AG04449 (cell line): ENCODE measurements at places on chromosomes 11 and 22.

DNA sequence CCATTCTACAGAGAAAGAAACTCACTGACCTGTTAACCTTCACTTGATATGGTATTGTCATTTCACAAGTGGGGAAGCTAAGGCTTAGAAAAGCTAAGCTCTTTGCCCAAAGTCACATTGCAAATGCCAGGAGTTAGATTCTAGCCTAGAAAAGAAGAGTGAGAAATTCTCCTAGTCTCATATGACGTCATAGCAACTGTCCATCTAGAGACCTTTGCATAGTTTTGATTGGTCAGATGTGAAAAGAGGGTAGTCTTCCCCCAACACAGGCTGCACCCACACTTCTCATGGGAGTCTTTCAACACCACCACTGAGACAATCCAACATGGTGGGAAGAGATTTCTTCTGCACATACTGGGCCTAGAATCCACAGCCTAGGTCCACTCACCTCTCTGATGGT lies 197.9 kb downstream of the NTM start:
- DNase-seq, result no peak

- DNase-seq, result no peak
These were observed 151.0 kb downstream of the MN1 start for GRCh38 chr22:27650572-27650971.

- no peak for DNase-seq
These were observed 53.1 kb downstream of the THAP12 start for GRCh38 chr11:76327756-76328388.

DNA sequence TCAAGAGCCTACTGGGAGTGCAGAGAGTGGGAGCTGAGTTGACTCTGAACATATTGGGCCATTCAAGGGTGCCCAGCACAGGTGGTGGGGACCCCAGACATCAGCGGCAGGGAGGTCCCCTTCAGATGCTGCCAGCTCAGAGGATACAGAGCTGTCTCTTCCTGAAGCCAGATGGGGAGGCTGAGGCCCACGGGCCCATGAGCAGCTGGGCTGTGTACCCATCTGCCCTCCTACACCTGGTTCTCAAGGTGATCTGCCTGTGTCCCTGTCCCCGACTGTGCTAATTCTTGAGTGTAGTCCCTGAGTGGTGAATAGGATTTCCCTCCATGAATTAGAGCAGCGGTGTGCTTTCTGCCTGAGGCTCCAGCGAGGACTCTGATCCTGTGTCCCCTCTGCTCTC lies 76.3 kb downstream of the MICAL2 start:
- DNase-seq, result no peak

GRCh38 chr11:64342869-64343745 lies 3.1 kb downstream of the CCDC88B start:
- DNase-seq, result no peak

- DNase-seq, result no peak
These were observed 617 bp upstream of the ALKBH3 start for GRCh38 chr11:43879789-43880639.

DNA sequence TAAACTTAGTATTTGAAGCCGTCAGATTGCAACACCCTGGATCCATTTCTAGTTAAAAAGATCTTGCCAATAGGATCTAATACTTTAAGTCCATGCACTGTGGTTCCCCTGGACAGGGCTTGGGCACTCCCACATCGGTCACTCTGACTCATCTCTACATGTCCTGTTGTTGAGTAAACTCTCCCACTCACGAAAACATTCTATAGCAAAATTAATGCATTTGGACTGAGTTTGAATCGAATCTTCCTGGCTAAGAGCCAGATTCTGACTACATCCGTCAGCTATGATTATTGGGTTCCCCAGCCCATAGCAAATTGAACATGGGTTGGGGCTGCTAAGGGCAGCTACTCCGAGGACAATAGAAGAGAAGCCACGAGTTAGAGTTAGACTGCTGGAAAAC lies 182.1 kb upstream of the SORL1-AS1 start:
- peak; percentile 80 for DNase-seq

DNA sequence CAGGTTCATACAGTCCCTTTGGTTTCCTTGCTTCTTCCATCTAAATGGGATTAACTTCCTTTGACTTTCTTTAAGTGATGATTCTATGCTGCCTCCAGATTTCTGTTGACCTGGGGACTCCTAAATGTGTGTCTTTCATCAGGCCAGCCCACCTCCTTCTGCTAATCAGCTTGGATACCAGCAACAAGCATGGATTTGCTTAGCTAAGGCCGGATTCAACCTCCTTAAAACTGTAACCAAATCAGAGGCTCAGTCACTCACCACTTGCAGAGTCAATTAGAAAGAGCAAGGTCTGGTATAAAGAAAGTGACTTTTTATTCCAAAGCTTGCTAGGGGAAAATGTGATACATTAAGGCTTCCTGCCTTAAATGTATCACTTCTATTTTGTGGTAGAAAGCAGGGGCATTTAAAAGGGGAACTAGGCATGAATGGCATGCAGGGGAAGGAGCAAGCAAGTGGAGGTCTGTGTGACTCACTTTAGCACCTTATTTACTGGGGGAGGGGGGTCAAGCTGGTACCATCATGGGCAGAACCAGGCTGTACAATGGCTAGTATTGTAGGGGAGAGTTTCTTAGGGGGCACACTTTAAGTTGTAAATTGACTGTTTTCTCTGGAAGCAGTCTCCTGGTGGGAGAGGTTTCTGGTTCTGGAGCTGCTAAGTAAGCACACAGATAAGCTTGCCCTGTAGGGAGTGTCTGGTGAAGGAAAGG lies 239.0 kb upstream of the PDGFD start:
- DNase-seq, result no peak

DNA sequence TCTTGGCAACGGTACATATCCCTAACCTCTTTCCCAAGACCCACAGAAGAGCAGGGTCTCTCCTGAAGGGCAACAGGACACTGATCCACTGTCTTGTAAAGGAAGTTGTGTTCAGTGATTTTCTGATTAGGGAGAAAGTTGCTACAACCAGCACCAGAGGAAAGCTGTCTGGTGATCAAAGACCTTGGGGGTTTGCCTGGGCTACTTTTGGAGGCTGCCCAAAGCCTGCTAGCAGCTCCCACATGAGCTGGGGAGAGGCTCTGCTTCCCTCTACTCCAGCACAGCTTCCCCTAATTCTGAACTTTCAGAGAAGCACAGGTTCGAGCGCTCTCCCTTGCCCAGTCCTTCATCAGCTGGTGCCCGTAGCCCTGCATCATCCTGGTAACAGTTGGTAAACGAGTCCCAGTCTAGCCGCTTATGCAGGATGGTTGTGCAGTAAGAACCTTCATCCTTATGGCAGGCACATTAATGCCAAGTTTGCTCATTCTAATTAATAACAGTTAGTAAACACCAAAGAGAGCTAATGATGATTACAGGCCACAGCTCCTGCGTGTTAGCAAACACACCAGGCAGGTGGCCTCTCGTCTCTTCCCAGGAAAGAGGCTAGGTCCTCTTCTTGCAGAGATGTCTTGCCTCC lies 173.1 kb downstream of the NTM start:
- no peak for DNase-seq

GRCh38 chr22:50452649-50453048 lies 22.2 kb downstream of the SBF1 start:
- no peak for DNase-seq

DNA sequence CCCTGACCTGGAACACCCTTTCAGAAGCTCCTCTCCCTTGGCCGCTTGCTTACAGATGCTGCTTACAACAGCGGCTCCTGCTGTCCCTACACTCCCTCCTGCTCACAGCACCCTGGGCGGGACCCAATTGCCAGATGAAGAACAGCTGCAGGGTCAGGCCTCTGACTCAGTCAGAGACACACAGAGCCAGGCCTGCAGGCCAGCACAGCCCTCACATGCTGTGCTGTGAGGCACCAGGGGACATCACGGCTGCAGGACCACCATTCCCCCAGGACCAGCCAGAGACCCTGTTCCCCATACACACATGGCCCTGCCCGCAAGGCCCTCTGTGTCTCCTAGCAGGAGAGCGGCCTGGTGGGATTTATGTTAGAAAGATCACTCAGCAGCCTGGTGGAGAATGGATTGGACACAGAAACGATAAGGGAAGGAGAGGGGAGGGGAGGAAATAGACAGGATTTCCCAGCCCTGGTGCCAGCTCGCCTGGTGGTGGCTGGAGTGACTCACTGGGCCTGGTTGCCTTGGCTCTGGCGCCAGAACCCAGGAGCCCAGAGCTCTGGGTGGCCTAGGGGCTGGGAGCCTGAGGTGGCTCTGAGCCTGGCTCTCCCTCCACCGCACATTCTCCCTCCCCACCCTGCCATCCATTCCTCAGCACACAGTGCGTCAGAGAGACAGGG lies 6.7 kb downstream of the CAPN5 start:
- peak; percentile 49 for DNase-seq

DNA sequence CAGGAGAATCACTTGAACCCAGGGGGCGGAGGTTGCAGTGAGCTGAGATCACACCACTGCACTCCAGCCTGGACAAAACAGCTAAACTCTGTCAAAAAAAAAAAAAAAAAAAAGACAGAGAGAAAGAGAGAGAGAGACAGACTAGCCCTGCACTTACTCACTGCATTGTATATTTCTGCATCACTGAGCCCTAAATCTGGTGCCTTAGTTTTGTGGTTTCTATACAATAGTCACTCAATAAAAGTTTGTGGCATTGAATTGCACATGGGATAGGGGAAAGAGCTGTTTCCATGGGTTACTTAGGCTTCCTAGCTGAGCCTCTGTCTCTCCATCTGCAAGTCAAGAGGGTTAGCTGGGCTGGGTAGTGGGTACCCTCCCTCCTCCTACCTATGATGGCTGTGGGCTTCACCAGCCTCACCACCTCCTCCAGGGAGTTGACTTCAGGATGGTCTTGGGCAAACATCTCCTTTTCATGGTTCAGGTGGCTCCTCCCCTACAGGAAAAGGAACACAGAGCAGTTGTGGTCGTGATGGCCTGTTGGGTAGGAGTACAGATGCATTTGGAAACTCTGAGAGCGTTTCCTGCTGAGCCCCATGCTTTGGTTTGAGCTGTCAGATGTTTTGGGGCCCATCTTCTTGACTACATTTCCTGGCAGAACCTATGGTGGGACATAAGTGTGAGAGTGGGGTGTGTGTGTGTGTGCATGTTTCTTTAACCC lies 73.2 kb downstream of the CCDC81 start:
- DNase-seq, result no peak

GRCh38 chr22:47593911-47594311 lies 831.5 kb downstream of the TBC1D22A start:
- DNase-seq, result no peak

DNA sequence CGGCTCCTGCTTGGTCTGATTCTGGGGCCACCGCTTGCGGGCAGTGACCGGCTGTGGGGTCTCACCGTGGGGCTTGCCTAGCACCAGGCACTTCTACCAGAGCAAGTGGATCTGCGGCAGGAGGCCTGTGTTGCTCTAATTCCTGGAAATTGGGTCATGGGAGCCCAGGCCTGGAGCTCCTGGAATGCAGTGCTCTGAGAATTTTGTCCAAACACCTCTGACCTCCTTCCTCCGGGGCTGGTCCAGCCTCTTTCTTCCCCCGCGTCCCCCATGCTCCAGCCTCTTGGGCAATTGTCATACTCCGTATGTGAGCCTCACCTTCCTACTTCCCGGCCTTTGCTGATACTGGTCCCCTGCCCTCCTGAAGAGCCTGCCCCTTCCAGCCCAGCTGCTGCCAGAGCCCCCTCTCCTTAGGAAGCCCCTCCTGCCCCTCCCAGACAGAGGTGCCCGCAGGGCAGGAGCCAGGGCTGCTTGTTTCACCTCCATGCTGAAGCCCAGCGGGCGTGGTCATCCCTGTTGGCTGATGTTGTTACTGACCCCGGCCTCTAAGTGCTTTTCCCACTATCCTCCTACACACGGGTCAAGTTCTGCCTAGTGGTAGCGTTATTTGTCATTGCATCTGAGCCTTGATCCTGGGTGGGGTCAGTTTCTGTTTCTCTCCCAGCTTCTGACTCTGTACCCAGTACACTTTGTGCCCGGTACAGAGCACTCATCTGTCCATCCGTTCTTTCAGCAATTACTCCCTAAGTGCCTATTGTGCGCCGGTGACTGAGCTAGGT lies 9.6 kb downstream of the MGAT3 start:
- no peak for DNase-seq

DNA sequence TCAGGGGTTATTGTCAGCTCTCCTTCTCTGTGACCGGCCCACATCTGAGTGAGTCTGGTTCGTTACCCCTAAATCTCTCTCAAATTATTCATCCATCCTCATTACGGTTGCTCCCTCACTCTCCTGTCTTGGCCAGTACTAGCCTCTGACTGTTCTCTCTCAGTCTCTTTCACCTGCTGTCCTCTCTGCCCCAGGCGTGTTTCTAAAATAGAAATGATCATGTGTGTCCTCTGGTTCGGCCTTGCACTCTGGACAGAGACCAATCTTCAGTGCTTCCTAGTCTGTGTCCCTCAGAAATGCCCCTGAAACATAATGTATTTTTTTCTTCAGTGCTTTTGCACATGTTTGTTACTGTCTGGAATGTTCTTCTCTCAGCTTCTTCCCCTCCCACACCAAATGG lies 4.9 kb downstream of the PSMD13 start:
- no peak for DNase-seq

DNA sequence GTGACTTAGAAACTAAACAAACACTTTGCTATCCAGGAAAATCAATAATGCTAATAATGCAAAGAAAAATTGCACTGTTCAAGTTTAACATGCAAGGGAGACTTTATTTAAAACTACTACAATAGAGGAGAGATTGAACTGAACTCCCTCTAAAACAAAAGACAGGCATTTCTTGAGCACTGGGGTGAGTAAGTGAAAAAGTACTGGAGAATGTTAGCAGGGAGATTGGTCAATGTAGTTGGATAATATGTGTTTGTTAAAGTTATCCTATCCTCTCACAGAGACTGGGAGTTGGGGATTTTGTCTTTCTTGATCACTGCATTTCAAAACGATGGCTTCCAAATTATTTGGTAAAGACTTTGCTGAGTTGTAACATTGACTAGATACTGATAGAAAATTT lies 77.6 kb downstream of the LUZP2 start:
- no peak for DNase-seq

DNA sequence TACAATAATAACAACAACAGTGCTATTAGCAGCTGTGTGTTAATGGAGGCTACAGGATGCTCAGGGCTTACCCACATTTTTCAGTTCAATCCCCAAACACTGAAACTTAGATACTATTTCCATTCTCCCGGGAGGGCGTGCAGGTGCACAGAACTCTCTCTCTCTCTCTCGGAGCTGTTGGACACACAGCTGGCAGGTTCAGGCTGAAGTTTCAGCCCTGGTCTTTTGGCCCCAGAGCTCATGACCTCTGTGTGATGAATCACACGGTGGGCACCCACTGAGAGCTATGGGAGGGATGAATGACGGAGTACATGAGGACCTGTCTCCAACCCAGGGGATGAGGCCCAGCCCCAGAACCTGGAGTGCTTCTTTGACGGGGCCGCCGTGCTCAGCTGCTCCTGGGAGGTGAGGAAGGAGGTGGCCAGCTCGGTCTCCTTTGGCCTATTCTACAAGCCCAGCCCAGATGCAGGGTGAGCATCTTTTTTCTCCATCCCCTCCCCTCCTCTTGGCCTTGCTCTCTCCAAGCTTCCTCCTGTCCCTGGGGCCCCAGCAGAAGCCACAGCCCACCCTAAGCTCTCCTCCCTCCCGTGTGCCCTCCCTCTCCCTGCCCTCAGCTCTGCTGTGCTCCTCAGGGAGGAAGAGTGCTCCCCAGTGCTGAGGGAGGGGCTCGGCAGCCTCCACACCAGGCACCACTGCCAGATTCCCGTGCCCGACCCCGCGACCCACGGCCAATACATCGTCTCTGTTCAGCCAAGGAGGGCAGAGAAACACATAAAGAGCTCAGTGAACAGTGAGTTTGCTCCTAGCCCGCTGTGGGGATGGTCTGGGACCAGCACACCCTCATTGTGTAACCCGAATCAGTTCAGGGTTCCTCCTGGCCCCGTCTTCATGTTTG lies 16.9 kb downstream of the CSF2RB start:
- no peak for DNase-seq
